Epithelial cell of proximal tubule (primary cell): ENCODE measurements at places on chromosomes 4 and X.

- no peak for DNase-seq
Observed at GRCh38 chr4:53847965-53848364, 216.4 kb downstream of the CHIC2 start.

DNA sequence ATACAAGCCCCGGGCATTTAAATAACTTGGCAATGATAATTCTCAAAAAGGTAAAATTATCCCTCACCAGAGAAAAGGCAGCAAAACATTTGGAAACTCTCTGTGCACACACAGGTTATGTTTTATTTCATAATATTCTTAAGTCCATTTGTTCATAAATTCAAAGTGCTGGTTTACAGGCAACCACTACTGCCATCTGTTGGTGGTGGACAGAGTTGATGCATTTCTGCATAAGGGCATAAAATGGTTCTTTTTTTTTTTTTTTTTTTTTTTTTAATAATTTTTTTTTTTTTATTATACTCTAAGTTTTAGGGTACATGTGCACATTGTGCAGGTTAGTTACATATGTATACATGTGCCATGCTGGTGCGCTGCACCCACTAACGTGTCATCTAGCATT is 31.5 kb upstream of the IL21 start:
- no peak for DNase-seq

- DNase-seq = no peak
Observed at GRCh38 chrX:107712231-107713202, 63.1 kb downstream of the TSC22D3 start.

DNA sequence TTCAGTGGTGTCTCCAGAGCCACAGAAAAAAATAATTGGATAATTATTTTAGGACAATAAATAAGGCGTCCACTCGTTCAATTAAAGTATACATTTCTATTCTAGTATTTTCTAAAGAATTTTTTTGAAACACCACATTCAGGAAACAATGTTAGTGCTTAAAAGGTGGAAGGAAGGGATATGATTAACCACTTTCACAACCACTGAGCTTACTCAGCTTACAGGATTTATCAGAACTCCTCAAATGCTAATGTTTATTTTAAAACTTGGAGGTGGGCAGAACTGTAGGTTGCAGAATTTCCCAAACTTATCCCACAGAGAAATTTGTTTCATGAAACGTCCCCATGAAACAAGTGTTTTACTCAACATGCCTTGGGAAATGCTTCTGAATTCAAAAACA is 54.3 kb upstream of the MAGEB2 start:
- DNase-seq = no peak

DNA sequence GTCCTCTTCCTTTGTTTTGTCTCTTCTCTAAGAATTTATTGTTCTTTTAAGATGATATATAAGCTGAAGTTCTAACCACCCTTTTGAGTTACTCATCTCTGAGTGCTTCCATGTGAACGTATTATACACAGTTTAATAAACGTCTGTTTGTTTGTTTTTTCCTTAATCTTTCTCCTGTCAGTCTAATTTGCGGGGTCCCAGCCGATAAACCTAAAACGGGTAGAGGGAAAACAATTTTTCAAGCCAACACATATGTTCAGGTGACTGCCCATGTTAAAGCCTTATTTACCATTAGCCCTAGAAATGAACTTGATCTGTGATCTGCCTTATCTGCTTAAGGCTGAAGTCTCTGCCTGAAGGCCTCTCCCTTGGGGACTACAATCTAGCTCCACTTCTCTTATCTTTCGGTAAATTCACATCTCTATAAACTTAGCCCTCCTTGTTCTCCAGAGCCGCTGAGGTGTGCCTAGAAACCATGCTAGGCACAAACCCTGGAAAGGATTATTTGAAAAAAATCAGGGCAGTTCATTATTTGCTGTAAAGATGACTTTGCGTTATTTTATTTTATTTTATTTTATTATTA is 158.8 kb downstream of the CAMK2D start:
- no peak for DNase-seq

DNA sequence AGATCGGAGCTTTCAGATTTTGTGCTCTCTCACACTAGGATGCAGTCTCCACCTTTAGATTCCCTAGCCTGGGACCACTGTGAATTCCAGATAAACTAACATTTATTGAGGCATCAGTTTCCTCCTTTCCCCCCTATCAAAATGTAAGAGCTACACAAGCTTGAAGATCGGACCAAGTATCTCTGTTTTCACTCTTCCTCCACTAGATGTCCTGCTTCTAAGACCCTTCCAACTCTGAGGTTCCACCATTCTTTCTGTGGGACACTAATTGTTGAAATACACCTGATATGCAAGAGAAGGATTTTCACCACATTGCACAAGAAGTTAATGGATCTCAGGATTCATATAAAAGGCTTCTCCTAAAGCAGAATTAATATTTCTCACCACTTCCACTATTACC is 43.0 kb upstream of the PHOX2B start:
- no peak for DNase-seq

- no peak for DNase-seq
Observed at GRCh38 chr4:112185740-112186670, 40.8 kb downstream of the FAM241A start.

DNA sequence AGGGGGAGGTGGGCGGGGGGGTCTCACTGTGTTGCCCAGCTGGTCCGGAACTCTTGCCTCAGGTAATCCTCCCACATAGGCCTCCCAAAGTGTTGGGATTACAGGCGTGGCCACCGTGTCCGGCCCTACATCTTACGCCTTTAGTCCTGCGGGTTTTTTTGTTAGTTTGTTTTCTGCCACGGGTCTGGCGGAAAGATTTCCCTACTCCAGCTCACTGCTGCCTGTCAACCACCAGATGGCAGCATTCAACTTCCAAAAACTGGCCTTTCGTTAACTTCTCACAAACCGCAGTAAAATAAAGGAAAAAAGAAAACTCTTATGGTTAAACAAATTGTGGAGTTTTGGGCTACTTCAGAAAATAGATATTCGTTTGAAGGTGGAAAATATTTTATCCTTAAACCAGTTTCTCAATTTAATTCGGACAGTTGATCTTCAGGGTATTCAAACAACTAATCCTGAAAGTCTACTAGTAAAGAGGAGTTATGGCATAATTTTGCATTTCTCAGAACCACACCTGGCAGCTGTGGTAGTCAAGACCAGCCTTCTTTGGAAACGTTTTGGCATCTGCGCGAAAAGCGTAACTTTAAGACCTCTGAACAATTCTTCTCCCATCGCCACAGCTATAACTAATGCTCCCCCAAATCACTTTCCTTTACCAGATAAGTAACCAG is 41.1 kb downstream of the LUZP4 start:
- DNase-seq = no peak

DNA sequence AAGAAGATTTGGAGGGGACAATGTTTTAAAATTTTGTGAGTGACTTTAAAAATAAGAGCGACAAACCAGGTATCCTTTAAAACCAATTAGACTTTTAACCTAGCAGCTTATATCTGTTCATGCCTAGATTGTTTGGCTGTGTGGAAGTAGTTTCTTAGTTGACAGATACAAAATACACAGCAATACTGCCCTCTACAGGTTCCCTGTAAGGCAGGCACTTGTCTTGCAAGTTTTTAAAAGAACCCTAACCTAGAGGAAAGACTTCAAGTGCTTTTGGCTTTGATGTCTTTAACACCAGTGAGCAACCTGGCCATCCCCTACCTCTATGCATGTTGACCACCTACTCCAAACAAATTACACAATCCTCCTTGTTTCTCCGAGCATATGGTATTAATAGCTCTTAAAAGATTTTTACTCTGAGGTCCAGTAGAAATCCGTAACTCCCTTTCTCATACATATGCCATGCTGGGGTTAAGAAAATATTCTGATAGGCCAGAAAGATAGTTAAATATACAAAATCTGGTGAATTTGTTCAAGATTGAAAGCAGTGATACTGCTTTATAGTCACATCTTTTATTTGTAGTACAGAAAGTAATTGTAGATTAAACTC is 273.0 kb downstream of the ARHGAP24 start:
- no peak for DNase-seq

DNA sequence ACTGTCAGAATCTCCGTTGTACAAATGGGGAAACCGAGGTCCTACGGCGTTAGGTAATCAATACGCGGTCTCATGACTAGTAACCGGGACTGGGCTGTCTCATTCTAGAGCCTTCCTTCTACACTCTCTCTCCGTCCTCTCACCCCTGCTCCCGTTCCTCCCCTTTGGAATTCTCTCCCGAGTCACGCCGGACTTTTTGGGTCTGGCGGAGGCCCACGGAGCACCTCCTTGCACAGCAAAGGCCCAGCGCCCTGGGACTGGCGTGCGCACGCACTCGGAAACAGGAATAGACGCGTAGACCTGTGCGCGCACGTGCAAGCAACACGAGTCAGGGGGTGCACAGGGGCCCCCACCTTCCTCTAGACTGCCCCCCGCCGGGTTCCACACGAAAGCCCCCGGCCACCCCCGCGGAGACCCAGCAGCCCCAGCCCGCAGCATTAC is 361 bp downstream of the QDPR start:
- no peak for DNase-seq

GRCh38 chr4:175823015-175823742 is 11.1 kb upstream of the GPM6A start:
- no peak for DNase-seq

DNA sequence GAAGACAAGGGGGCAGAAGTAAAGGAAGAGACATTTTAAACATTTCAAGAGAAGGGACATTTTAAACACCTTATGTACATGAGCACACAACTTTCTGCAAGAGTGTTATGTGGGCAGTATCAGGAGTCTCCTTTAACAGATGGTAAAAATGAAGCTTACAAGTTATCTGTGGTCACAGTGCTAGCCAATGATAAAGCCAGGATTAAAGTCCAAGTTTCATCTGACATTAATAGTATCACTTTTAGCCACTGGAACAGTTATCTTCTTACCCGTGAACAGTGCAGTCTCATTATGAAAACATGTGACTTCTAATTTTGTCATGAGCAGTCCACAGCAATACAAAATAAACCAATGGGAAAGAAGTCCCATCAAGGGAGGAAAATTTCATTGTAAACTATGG is 627.9 kb upstream of the AGA start:
- no peak for DNase-seq

DNA sequence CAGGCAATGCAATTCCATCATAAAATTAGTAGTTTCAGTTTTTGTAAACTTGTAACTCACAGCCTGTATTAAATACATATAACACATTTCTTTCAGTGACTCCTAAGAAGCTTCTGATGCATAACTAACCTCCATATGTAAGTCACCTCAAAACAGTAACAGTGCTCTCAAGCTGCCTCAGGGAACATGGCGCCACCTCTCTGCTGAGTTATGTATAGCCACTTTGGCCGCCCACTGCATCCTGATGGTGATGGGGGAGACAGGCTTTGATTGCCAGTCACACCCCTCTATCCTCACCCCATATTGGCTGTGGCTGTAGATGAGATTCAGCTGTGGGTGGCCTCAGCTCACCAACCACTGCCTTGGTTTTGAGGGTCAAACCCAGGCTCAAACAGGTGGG is 54.3 kb downstream of the LRBA start:
- no peak for DNase-seq

DNA sequence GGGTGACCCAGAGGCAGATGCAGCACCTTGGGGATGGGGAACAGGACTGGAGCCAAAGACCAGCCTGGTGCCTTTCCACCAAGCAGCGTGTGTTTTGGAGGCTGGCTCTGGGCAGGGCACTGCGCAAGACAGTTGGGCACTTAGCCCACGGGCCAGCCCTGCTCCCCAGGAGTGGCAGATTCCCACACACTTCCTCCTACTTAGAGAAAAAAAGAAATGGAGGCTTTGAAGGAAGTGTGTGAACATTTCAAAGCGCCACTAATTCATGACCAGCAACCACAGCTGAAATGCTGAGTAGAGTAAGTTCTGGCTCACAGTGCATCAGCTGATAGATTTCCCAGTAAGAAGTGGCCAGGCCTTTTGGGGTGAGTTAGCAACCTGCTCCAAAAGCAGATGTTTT is 54.9 kb upstream of the LGI2 start:
- no peak for DNase-seq

DNA sequence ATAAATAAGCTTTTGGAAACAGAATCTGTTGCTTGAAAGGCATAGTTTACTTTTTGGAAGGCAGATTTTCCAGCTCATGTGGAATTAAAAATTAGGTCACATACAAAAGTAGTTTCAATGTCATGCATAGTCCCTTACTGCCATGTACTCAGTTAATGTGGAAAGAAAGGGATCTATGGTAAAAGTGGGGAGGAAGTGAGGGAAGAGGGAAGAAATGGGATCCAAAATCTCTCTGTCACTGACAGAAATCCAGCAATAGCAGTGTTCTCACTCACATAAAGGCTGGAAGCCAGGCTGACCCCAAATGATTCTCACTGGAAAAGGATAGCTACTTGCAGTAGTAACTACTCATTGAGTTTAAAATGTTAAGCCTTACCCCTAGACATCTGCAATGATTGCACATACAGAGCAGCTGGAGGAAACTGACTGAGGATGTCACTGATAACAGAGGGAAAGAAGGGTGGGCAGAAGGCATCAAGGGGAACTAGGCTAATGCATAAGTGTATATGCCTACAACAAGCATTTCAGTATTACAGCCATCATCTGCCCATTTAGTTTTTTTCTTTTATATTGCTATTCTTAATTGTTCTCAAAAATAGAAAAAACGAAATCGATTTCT is 445.6 kb downstream of the FAT4 start:
- no peak for DNase-seq

DNA sequence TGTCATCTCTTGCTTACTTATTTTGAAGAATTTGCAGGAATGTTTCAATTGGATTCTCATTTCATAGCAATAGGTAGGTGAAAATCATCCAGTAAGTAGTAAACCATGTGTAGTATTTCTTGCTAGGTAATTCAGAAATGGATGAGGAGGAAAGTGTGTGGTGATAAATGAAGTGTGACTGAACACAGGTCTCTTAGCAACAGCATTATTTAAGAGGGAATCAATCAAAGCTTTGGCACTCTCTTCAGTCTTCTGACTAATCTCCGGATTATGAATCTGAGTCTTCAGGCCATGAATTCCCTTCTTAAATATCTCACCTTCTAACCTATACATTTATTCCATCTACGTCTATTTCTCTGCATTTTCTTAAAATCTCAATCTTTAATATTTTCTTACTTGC is 55.8 kb upstream of the ARHGAP24 start:
- DNase-seq = no peak

GRCh38 chrX:56729152-56729850 is at the start of gene NBDY:
Gene NBDY (plus strand): TSS chrX:56729243. CDS start chrX:56729354, 111 bp downstream.
- no peak for DNase-seq

DNA sequence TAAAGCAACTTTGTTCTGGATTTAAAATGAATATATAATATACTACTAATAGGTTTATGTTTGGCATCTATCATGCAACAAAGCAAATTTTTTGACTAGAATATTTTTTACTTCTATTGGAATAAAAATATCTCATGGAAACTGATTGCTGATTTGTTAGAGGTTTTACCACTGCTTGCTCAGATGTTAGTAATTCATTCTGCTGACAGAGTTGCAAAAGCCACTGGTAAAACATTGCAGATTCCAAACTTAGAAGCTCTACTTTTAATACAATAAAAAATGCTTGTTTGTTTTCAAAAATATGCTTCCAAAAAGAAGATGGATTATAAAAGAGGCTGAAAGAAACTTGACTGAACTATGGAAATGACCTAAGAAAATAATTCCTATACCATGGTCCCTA is 795.2 kb downstream of the PCDH18 start:
- DNase-seq = no peak
